M059J (cell line): ENCODE measurements at places on chromosomes 2 and 18. TPM values are rescaled to one million over a fixed set of nuclear protein-coding genes. Genes with fewer than 3 reads are reported as not detected.

DNA sequence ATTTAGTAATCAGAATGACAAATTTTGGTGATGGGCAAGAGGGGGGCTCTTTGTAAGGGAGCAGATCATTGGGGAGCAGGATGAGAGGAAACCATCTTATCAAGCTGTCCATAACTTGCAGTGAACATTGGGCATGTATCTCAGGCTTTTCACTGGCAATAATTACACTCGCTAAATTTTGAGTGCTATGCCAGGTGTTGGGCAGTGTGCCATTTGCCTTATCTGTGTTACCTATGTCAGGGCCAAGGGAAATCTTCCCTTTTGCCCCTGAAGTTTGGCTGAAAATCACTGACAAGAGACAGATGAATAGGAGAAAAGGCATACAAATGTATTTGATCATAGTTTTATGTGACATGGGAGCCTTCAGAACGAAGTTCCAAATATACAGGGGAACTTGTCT lies 39.0 kb downstream of the NOSTRIN start:
- no peak for DNase-seq

- DNase-seq, result no peak
Observed at GRCh38 chr2:33617989-33618388, 18.9 kb upstream of the FAM98A start.

GRCh38 chr2:47488870-47489584 lies 86.1 kb downstream of the MSH2 start:
- DNase-seq, result peak; percentile 91

GRCh38 chr2:158716121-158716791 lies 78.9 kb upstream of the DAPL1 start:
- peak; percentile 38 for DNase-seq

DNA sequence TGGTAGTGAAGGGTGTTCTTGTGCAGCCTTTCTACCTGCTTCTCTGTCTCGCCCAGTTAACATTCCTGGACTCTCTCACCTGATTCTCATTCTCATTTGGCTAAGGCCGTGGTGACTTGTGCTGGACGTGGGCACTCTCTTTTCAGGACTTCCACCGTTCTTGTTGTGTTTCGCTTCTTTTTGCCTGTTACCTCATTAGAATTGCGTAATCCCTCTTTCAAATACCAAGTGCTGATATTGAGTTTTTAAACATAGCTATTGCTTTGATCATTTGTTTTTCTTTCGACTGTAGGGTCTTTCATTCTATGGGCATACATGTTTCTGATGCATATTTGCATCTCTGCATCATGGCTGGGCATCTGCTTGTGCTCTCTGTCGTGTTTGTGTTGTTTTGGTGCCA lies 287.0 kb downstream of the ALPK2 start:
- no peak for DNase-seq

- peak; percentile 55 for DNase-seq
Observed at GRCh38 chr2:224922142-224922727, 120.0 kb downstream of the DOCK10 start.

GRCh38 chr2:112803691-112804521 lies 19.6 kb upstream of the IL1A start:
- DNase-seq, result peak; percentile 33

GRCh38 chr2:167851323-167851860 lies 396.0 kb downstream of the STK39 start:
- DNase-seq, result no peak

DNA sequence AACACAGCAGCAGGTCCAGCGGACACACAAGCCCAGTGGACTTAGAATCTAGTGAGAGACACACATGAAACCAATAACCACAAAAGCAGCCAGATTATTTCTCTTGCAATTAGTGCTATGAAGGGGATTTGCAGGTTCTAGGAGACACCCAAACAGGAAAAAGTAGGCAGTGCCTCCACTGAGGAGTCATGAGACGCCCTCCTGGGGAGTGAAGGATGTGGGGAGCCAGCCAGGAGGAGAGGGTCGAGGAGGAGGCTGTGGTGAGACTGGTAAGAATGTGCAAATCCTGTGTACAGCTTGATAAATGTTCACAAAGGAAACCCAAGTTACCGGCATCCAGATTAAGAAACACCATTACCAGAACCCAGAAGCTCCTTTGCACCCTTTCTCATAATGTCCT lies 2.7 kb upstream of the CAPN13 start:
- DNase-seq, result no peak

GRCh38 chr18:80245781-80246444 lies 1.4 kb downstream of the PARD6G start:
- no peak for DNase-seq

- DNase-seq, result no peak
Observed at GRCh38 chr2:54492335-54492734, 36.2 kb downstream of the SPTBN1 start.

- DNase-seq, result peak; percentile 39
Observed at GRCh38 chr2:23926290-23926749, 603 bp downstream of the ATAD2B start.

- DNase-seq, result peak; percentile 52
Observed at GRCh38 chr2:73260338-73260984, 23.8 kb downstream of the FBXO41 start.

DNA sequence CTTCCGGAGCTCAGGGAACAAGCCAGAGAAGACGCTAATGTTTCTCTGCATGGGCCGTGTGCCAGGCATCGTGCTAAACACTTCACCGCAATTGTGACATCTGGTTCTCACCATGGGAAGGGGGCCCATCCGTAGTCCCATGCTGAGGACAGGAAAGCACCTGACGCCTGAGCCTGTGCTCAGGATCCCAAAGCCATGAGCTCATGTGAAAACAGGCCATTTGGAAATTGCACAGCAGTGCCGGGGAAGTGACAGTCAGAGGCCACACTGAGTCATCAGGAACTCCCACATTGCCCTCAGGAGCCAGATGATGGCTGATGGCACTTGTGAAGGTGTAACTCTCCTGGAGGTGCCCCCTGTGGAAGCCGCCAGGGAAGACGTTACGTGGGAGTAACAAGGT lies 141.0 kb downstream of the INHBB start:
- peak; percentile 68 for DNase-seq

- DNase-seq, result no peak
Observed at GRCh38 chr18:71189581-71189980, 900.7 kb downstream of the SOCS6 start.

DNA sequence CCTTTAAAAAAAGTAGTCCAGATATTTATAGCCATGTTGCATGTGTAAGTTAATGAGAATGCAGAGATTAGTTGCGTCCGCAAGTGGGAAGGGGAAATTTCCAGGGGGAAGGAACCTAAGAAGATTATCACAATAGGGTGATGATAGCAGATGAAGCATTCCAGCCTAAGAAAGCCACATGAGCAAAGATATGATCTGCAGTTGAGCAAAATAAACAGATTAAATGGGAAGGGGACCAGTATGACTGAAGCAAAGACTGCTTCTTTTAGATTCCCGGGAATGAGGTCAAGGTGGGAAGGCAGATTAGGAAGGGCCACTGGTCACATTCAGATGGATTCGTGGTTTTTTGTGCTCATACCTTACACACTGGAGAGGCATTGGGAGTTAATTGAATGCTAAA lies 154.6 kb upstream of the CDH2 start:
- DNase-seq, result no peak

DNA sequence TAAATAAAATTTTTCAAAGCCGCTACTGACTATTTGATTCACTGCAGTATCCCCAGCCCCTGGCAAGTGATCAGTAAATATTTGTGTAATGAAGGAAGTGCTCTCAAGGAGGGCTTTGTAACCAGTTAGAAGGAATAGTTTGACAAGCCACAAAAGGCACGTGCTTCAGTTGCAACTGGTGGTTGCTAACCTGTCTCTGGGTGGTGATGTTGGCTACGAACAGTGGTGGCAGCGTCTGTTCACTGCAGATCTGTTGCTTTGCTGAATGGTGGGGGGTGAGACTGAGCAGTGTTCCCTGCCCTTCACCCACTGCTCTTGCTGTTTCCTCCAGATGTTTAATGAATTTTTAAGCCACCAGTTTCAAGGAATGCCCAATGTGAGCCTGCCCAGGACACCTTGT lies 73.9 kb upstream of the SIX2 start:
- DNase-seq, result peak; percentile 36

DNA sequence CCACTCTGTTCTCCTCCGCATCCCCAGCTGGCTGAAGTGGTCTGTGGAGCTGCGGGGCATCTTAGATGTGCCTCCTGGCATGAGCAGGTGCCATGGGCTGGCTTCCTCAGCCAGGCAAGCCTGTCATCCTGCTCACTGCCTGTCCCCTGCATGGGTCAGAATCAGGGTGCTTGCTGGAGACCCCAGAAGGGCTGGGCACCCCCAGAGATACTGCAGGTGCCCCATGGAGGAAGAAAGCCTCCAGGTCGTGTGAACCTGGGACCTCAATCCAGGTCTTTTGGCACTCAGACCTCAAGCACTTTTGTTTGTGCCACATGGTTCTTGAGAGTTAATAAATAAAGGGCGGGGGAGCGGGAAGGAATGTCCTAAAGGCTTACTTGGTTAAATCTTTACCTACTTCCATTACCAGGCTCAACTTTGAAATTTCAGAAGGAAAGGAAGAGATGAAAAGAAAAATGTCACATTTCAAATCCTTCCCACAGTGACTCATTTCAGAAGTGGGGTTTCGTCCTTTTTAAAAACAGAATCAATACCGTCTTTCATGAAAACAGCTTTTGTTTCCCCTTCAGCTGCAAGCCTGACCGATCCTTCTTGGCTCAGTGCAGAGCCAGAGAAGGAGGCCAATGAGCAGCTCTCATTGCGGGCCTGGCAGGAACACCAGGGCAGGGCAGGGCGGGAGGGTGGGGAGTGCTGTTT lies 69.9 kb downstream of the RHOB start:
- DNase-seq, result no peak

- no peak for DNase-seq
Observed at GRCh38 chr2:15756011-15756550, 164.4 kb downstream of the DDX1 start.

GRCh38 chr2:174246944-174247381 lies 1.4 kb downstream of the OLA1 start:
- no peak for DNase-seq

GRCh38 chr2:219453671-219454590 lies 19.3 kb downstream of the SPEG start:
- DNase-seq, result peak; percentile 97

- DNase-seq, result peak; percentile 50
Observed at GRCh38 chr18:36441426-36442240, 144.1 kb downstream of the FHOD3 start.

- no peak for DNase-seq
Observed at GRCh38 chr18:13124411-13124810, 94.1 kb upstream of the LDLRAD4 start.

- DNase-seq, result no peak
Observed at GRCh38 chr18:27785815-27786471, 391.0 kb downstream of the CDH2 start.

GRCh38 chr2:205670292-205670691 lies 12.0 kb upstream of the NRP2 start:
- DNase-seq, result no peak

DNA sequence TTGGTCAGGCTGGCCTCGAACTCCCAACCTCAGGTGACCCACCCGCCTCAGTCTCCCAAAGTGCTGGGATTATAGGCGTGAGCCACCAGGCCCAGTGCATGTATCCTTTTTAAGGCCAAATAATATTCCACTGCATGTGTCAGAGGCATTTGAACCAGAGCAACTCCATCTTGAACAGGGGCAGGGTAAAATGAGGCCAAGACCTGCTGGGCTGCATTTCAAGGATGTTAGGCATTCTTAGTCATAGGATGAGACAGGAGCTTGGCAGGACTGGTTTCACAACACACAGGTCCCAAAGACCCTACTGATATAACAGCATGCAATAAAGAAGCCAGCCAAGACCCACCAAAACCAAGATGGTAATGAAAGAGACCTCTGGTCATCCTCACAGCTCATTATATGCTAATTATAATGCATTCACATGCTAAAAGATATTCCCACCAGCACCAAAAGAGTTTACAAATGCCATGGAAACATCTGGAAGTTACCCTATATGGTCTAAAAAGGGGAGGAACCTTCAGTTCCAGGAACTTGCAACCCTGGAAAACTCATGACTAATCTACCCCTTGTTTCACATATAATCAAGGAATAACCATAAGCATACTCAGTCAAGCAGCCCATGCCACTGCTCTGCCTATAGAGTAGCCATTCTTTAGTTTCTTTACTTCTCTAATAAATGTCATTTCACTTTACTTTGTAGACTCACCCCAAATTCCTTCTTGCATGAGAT lies 204.6 kb downstream of the RAB3GAP1 start:
- no peak for DNase-seq

GRCh38 chr18:32696376-32696775 lies 76.4 kb downstream of the KLHL14 start:
- DNase-seq, result no peak

DNA sequence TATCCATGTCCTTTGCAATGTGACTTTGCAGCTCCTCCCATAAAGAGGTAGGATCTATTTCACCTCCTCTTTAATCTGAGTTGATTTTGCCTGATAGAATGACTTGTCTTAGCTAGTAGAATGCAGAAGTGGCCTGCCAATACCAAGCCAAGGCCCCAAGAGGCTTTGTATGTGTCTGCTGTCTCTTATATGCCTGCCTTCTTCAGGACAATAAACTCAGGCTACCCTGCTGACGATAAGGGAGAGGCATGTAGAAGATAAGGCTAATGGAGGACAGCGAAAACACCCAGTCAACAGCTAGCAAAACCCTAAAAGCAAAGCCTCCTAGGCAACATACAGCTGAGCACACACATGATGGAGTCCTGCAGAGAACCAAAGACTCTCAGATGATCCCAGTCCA lies 1.8 kb upstream of the ZC3H8 start:
- no peak for DNase-seq

- no peak for DNase-seq
Observed at GRCh38 chr2:237413777-237414661, at the start of gene COL6A3. TSS of gene COL6A3 (minus strand) at chr2:237414164. CDS start at chr2:237396817, 17,347 bp downstream.

DNA sequence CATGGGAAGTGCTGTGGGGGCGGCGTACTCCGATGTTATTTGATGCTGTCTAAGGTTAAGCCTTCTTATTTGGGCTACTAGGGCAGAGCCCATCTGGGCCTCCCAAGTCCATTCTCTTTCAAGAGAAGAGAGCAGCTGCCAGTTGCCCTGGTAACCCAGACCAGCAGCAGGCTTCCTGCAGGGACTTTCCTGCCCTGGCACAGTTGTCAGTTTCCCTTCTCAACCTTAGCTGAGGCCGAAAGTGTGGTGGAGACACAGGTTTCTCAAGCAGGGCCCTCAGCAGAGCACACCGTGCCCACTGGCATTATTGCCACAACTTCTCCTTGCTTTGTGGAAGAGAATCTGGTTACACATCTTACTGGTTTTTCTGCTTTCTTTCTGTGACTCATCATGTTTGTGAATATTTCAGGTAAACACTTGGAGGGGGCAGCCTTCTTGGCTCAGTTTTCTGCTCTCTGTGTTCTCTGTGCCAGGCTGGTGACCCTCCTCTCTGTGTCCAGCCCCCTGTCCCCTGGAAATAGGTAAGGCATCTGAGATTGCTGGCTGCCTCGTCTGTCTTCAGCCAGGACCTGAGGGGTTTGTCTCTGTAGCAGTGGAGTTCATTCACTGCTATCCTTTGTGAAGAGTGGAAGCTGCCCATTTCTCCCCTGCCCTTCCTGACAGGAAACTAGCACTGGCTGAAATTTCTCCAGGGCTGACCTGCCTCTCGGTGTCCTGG lies 111.0 kb downstream of the B3GNT2 start:
- peak; percentile 52 for DNase-seq

Gene SPHKAP
- not detected in 2 replicates for total RNA-seq

Gene STPG4
- 1.0 TPM in 1 of 2 replicates, not detected in the other for total RNA-seq

Gene DNAJC27
- total RNA-seq, result 1.5 and 2.9 TPM in 2 replicates

Gene SOCS6
- total RNA-seq, result 20.4 and 28.8 TPM in 2 replicates

Gene CPO
- not detected in 2 replicates for total RNA-seq

Gene DCTN1
- 51.5 and 87.0 TPM in 2 replicates for total RNA-seq

Gene AMMECR1L
- total RNA-seq, result 5.9 and 10.5 TPM in 2 replicates

Gene LRATD1
- 0.57 and 0.79 TPM in 2 replicates for total RNA-seq

Gene RAB6C
- 0.02 TPM in 1 of 2 replicates, not detected in the other for total RNA-seq

Gene SH3BP4
- 56.4 and 89.1 TPM in 2 replicates for total RNA-seq

Gene STEAP3
- 9.8 and 13.9 TPM in 2 replicates for total RNA-seq
